ENCODE measurements at places on chromosomes 6 and 20.

DNA sequence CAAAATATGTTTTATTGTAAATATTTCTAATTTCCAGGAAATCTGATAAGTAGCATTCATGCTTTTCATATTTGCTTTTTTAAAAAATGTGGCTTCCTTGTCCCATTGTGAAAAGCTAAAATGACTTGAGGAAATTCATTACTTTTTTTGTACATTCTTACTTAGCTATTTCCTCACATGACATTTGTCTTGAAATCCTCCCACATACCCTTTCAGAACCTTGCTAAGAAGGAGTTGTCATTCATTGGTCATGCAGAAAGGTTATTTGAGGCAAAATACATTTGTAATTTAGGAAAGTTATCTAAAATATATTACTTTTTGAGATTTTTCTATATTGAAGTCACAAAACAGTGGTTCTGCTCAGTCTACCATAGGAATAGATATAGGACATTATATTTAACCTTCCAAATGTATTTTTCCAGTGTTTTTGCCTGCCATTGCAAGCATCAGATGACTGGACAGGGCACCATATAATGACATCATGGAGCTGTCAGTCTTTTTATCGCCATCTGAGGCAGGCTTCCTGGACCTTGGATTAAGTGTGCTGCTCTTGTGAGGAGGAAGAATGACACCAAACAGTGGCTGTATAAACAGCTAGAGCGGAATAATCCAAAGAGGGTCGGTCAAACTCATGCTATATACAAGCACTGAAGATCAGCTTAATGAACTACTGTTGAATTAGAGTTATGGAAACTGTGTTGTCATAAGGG lies 109.4 kb upstream of the HCRTR2 start:
- DNase-seq, result no peak

DNA sequence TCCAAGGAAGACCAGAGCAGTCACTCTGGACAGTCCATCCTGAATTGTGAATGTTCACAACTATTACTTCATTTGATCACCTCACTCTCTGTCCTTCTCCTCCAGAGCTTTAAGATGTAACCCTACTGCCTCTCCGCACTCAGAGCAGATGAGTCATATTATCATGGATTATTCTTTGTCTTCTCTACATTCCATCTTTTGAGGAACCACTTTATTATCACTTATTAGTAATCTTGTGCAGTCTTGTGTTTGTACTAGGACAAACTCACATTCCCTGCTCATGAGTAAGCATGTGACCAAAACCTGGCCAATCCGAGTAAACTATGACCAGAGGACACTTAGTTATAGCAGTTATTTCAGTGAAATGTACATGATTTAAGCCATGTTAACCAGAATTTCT lies 401.5 kb upstream of the ADGRB3 start:
- no peak for DNase-seq

DNA sequence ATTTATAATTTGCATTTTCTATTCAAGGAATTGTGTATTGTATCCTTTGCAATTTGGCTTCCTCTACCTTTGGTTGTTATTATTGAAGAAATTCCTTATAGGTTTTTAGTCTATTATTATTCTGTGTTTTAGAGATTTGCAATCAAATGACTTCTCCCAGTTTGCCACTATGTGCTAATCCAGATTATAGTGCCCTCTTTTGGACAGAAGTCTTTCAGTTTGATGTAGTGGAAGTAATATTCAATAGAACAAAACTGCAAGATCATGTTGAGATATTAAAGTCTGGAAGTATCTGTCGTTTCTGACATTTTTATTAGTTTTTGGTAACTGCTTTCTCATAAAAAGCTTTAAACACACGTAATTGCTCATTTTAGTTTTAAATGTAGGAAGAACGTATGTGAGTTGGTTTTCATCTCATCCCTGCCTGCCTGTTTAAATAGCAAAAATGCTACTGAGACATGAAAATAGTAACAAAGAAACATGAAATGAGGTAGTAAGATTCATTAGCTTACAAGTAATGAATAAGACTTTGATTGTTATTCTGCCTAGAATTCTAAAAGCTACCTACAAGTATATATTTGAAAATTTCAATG lies 72.8 kb downstream of the RTN4IP1 start:
- no peak for DNase-seq

DNA sequence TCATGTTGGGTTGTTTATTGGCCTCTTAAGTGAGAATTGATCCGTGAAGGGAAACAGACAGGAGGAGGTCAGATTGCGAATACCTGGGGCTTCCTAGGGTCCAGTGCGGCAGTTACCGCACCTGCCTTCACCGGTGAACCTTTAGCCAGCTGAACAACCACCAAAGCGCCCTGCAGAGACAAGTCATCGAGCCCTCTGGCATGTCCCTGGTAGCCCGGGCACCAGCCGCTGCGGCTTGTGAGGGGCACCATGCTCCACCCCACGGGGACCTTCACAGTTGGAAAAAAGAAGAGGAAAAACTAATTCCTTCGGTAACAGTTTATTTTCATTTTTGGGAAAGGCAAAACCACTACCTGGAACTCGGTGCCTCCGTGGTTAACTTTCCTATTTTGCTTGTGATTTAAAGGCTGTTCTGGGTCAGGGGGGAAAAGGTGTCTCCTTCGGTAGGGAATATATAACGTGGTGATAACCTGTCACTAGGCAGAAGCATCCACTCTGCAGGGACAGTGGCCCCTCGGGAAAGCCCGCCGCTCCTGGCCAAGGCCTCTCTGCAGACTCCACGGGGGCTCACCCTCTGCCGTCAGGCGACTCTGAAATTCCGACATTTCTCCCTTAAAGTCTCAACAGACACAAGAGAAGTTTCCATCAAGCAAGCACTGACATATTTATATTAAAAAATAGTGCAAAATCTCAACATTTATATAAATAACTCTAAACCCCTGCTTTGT lies 30.7 kb upstream of the ZBP1 start:
- DNase-seq, result no peak

- no peak for DNase-seq
Measured at GRCh38 chr6:14726816-14727493, 518.9 kb upstream of the JARID2 start.

DNA sequence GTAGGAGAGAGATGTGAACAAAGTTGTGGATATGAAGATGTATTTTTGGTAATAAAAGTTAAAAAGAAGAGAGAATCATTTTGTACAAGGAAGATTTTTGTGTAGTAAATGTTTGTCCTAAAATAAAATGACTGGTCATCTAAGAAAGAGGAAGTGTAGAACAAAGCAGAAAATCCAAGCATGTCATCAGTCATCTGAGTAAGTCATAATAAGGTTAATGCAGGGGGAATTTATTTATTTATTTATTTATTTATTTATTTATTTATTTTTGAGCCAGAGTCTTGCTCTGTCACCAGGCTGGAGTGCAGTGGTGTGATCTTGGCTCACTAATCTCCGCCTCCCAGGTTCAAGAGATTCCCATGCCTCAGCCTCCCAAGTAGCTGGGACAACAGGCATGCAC lies 15.7 kb upstream of the CGA start:
- DNase-seq, result no peak

GRCh38 chr20:46984405-46984804 lies 89.8 kb downstream of the EYA2 start:
- DNase-seq, result no peak

- DNase-seq, result no peak
Measured at GRCh38 chr20:47679462-47679861, 105.8 kb downstream of the SULF2 start.

DNA sequence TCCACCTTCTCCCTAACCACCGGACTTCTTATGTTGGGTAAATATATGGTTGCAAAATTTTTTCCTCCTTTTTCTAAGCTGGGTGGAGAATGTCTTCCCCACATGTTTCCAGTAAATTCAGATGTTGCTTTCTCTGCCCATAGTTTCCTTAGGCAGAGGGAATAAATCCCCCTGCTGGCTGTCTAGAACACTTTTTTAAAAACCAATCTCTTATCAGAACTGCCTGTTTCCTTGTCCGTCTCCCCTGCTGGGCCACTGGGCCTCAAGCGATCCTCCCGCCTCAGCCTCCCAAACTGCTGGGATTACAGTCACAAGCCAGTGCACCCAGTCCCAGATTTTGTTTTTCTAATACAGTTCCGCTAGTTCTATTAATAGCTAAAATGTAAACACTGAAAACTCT lies 9.9 kb upstream of the WFDC2 start:
- no peak for DNase-seq

DNA sequence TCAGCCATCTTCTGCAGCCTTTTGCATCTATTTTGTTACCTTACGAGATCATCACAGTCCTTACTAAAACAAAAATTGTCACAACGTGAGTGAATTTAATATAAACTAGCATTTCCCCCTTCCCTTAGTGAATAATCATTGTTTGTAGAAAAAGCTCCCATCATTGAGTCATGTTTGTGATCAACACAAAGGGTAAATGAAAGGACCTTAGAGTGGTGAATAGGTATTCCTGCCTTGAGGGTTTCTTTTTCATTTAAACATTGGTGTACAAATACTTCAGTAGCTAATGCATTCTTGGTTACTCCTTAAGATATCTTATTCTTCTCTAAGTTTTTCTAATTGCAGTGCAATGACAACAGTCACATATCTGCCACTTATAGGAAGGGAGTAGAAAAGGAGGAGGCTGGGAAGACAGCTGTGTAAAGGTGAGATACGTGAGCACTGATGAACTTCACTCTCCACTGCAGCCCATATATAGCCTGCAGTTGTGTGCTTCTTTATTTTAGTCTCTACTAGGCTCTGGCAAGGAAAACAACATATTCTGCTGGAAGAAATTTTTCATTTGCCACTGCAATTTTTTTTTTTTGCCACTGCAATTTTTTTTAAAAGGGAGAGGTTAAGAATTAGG lies 27.8 kb downstream of the ADGRG6 start:
- DNase-seq, result no peak

- no peak for DNase-seq
Measured at GRCh38 chr6:11018225-11018624, 25.9 kb downstream of the ELOVL2 start.

- DNase-seq, result no peak
Measured at GRCh38 chr6:8905757-8906156, 470.4 kb upstream of the SLC35B3 start.

DNA sequence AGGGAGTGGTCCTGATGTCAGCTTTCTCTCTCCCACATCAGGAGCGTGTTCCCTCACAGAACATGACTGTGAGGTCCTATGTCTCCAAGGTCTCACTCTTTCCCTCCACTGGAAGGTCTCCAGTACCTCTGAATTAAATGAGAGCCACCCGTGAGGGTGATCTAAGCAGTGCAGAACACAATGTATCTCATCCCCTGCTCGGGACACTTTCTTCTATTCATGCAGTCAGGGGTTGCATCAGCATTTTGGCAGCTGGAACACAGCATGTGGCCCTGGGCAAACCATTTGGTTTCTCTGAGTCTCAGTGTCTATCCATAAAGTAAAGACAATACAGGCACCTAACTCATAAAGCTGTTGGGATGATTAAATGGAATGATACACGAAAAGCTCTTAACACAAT lies 34.2 kb downstream of the MAFB start:
- no peak for DNase-seq

DNA sequence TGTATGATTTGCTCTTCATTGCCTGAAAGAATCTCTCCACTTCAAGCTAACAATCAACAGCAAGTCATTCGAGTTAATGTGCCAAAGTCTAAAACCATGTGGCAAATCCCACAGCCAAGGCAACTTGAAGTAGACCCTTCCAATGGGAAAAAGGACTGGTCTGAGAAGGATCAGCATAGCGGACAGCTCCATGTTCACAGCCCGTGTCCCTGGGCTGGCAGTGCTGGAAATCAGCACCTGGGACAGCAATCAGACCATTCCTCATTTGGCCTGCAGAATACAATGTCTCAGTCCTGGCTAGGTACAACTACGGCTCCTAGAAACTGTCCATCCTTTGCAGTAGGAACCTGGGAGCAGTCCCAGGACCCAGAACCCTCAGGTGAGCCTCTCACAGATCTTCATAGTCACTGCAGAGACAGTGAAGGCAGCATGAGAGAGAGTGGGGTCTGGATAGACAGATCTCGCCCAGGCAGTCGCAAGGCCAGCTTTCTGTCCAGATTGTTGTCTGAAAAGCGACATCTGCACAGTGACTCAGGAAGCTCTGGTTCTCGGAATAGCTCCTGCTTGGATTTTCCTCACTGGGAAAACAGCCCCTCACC lies 1.1 kb downstream of the GJA10 start:
- no peak for DNase-seq
